Aorta (tissue), 5 donors: ENCODE measurements at places on chromosomes 7 and 10. TPM values are rescaled to one million over a fixed set of nuclear protein-coding genes. Genes with fewer than 3 reads are reported as not detected.

Gene KNDC1
- polyA plus RNA-seq, result 0.05 TPM

Gene C10orf105
- not detected for polyA plus RNA-seq

Gene TET1
- 0.25 TPM for polyA plus RNA-seq

Gene TUBB8
- not detected for polyA plus RNA-seq

Gene ANXA8L1
- polyA plus RNA-seq, result 0.13 TPM

Gene CHAT
- polyA plus RNA-seq, result not detected

Gene GIMAP6
- polyA plus RNA-seq, result 10.3 TPM

Gene FGFBP3
- 1.5 TPM for polyA plus RNA-seq

DNA sequence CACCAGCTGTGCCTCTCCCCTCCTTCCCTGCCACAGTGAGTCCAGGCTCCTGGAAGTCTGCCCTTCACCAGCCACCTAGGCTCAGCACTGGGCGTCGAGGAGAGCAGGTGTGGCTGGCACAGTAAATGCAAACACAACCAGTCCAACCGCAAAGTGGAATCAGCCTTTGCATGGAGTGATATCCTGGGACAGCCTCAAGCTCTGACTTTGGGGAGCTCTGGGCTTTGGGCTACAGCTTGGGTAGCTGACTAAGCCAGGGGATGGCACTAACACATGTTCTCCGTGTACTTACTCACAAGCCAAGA, 312.4 kb downstream of the KCNMA1 start:
- no peaks in the 10 kb centered on the region for H3K27me3 ChIP-seq
- no peaks in the 10 kb centered on the region for H3K36me3 ChIP-seq
- no peaks in the 10 kb centered on the region for H3K4me1 ChIP-seq
- no peak overlapping the region for H3K4me3 ChIP-seq
- H3K27ac ChIP-seq, result no peak overlapping the region

DNA sequence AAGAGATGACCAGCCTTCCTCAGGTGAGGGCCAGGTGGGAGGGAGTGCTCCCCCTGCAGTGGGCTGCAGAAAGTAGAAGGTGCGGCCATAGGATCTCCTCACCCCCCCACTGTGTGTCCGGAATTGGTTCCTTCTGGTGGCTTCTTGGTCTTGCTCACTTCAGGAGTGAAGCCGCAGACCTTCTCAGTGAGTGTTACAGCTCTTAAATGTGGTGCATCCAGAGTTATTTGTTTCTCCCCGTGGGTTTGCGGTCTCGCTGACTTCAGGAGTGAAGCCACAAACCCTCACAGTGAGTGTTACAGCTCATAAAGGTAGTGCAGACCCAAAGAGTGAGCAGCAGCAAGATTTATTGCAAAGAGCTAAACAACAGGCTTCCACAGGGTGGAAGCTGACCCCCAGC, 90.3 kb upstream of the NPS start:
- no peaks in the 10 kb centered on the region for H3K36me3 ChIP-seq
- H3K27me3 ChIP-seq, result no peaks in the 10 kb centered on the region
- no peak overlapping the region for H3K27ac ChIP-seq
- no peak overlapping the region for H3K4me3 ChIP-seq

DNA sequence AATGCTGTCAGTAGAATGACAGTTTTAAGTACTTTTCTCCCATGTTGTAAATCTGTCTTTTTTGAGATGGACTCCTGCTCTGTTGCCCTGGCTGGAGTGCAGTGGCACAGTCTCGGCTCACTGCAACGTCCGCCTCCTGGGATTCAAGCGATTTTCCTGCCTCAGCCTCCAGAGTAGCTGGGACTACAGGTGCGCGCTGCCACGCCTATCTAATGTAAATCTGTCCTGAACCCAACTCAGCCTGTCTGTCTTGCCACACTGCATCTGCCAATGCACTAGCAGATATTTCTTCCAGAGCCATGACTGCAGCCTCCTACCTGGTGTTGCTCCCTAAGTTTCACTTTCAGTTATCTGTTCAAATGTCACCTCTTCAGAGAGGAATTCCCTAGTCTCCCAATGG, 264.1 kb downstream of the PHF14 start:
- H3K4me1 ChIP-seq, result no peaks in the 10 kb centered on the region
- no peak overlapping the region for H3K27ac ChIP-seq
- no peak overlapping the region for H3K4me3 ChIP-seq
- no peak for DNase-seq
- H3K27me3 ChIP-seq, result no peaks in the 10 kb centered on the region

DNA sequence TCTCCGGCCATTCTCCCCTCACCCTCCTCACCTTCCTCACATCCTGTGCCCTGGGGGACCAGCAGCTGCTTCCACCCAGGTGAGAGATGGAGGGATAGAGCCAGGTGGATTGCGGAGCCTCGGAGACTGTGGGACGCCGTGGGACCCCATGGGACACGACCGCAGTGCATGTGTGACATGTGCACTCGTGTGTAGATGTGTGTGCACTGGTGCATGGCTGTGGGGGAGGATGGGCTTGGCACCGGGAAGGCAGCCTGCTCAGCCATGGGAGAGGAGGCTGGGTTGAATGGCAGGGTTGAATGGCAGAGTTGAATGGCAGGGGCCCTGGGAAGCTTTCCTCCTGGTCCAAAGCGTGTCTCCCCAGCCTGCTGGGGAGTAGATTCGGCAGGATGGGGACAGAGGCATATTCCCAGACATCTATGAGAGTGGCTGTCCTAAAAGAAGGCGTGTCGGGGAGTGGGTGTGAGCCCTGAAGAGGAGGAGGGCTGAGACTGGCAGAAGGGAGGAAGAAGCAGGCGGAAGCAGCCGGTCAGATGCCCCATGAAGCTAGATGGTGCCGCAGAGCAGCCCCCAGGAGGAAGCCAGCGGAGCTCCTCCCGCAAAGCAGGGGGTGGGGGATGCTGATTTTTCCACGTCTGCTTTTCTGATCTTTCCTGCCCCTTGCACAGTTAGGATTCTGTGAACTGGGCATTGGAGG, 815 bp downstream of the GIMAP8 start:
- H3K27me3 ChIP-seq, result no peaks in the 10 kb centered on the region
- DNase-seq, result no peak

GRCh38 chr10:13708256-13708990, 121.7 kb downstream of the PRPF18 start:
- no peak overlapping the region for H3K27ac ChIP-seq
- DNase-seq, result no peak
- H3K4me1 ChIP-seq, result no peaks in the 10 kb centered on the region

- H3K36me3 ChIP-seq, result no peaks in the 10 kb centered on the region
- no peaks in the 10 kb centered on the region for H3K4me1 ChIP-seq
- H3K4me3 ChIP-seq, result no peak overlapping the region
Observed at GRCh38 chr10:115665549-115665948, 572.4 kb downstream of the ATRNL1 start.

- no peak for DNase-seq
- H3K4me1 ChIP-seq, result peaks cover 15% of the 10 kb centered on the region
- H3K27ac ChIP-seq, result peak overlapping the region; percentile 98
- H3K27me3 ChIP-seq, result no peaks in the 10 kb centered on the region
Observed at GRCh38 chr10:69332278-69333010, 54.1 kb downstream of the HK1 start.

GRCh38 chr10:21516242-21517131, 9.0 kb downstream of the SKIDA1 start:
- H3K27ac ChIP-seq, result no peak overlapping the region
- H3K36me3 ChIP-seq, result no peaks in the 10 kb centered on the region
- peak; percentile 88 for DNase-seq

GRCh38 chr10:74445493-74445892, 294.5 kb downstream of the ADK start:
- no peak overlapping the region for H3K4me3 ChIP-seq
- no peaks in the 10 kb centered on the region for H3K4me1 ChIP-seq
- no peak overlapping the region for H3K27ac ChIP-seq

DNA sequence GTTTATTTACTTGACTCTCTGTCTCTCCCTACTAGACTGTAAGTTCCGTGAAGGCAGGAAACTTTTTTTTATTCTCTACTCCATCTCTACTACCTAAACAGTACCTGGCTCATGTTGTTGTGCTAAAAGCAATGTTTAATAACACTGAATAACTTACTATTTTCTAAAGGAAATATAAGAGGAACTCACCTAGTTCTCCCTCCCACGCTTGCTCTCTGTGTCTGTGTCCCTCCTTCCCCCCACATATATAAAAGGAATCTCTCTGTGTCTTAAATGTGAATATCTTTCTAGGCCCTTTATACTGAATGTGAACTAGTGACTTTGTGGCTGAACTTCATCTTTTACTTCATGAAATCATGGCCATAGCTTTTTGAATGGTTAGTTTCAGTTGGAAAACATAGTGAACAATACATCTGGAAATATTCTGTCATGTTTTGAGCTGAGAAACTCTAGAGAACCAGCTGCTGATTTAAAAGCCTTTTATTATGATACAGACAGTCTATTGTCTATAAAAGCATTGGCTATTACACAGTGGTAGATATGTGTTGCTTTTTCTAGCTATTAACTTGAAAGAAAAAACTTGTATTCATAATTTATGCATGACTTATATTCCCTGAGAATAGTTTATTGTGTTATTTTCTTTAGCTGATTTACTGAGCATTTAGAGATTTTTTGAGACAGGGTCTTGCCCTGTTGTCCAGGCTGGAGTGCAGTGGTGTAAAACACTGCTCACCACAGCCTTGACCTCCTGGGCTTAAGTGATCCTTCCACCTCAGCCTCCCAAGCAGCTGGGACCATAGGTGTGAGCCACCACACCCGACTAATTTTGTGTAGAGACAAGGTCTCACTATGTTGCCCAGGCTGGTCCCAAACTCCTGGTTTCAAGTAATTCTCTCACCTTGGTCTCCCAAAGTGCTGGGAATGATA, 42.5 kb downstream of the VCL start:
- H3K4me1 ChIP-seq, result no peaks in the 10 kb centered on the region
- H3K4me3 ChIP-seq, result peak overlapping the region; percentile 10
- H3K36me3 ChIP-seq, result peaks cover 2% of the 10 kb centered on the region
- DNase-seq, result no peak

DNA sequence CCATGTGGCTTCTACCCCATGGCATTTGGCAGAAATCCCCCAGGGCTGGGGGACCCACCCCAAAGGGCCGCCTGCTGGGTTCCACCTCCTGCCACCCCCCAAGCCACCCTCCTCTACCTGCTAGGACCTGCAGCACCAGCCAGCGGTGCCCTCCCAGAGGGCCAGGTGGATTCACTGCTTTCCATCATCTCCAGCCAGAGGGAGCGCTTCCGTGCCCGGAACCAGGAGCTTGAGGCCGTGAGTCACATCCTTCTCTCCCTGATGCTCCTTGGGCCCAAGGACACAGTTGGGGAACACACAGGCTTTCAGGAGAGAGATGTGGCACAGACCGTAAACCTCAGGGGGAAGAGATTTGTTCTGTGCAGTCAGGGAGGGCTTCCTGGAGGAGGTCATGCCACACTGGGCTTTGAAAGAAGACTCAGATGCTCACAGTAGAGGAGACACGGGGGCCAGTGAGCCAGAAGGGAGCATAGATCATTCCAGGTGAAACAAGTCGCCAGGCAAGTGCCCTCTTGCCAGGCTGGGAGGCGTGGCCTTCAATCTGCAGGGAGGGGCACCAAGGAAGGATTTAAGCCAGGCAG, 11.5 kb upstream of the SH2B2 start:
- H3K36me3 ChIP-seq, result no peaks in the 10 kb centered on the region
- H3K4me3 ChIP-seq, result no peak overlapping the region

DNA sequence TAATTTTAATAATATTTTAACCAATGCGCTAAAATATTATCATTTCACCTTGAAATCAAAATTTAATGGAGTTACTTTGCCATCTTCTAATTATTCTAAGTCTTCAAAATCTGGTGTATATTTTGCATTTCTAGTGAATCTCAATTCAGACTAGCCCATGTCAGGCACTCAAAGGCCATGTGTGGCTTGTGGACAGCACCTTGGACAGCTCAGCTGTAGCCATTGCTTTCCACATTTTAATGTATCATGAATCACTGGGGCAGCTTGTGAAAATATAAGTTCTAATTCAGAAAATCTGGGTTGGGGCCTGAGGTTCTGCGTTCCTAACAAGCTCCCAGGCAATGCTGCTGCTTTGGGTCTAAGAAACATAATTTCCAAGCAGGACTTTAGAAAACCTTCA, 57.2 kb downstream of the MGAM2 start:
- H3K4me1 ChIP-seq, result no peaks in the 10 kb centered on the region
- no peak overlapping the region for H3K27ac ChIP-seq
- H3K36me3 ChIP-seq, result no peaks in the 10 kb centered on the region
- DNase-seq, result no peak
- H3K4me3 ChIP-seq, result no peak overlapping the region
- no peaks in the 10 kb centered on the region for H3K27me3 ChIP-seq

DNA sequence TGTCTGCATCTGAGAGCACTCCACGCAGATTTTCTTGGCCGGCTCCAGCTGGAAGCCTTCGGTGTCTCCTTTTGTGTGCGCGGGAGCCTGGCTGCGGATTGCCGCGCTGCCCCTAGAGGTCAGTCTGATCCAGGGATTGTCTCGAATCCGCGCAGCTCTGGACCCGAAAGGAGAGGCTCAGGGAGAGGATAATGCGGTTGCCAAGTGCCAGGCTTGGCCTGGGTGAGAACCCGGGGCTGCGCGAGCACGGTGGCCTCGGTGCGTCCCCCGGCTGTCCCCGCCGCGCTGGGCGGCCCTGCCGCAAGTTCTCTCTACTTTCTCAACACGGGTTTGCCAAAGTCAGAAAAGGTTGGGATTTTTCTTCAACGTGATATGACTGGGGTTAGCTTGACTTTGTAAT, 140.9 kb downstream of the ADCYAP1R1 start:
- H3K27me3 ChIP-seq, result no peaks in the 10 kb centered on the region
- H3K4me1 ChIP-seq, result no peaks in the 10 kb centered on the region
- no peak overlapping the region for H3K4me3 ChIP-seq
- peak; percentile 81 for DNase-seq
- H3K36me3 ChIP-seq, result no peaks in the 10 kb centered on the region

DNA sequence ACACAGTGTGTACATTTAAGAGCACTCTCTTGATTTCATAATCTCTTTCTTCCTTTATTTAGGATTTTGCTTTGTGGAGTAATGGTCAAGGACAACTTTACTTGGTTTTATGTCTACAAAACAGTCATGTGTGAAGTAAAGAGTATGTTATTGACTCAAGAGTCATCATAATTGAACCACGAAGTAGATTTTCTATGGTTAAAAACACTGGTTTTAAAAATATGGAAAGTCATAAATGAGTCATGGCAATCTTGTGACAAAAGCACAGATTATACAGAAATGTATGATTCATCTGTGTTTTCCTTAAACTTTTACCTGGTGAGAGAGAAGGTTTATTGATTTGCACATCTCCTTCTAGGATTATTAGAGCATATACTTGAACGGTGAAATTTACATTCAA, 969.7 kb downstream of the GATA3 start:
- DNase-seq, result no peak
- H3K27ac ChIP-seq, result no peak overlapping the region
- no peak overlapping the region for H3K4me3 ChIP-seq
- H3K27me3 ChIP-seq, result no peaks in the 10 kb centered on the region
- H3K4me1 ChIP-seq, result no peaks in the 10 kb centered on the region
- no peaks in the 10 kb centered on the region for H3K36me3 ChIP-seq

- H3K4me1 ChIP-seq, result no peaks in the 10 kb centered on the region
- no peaks in the 10 kb centered on the region for H3K36me3 ChIP-seq
- H3K27ac ChIP-seq, result peak overlapping the region; percentile 7
- H3K4me3 ChIP-seq, result peak overlapping the region; percentile 53
- peak; percentile 95 for DNase-seq
Observed at GRCh38 chr10:72297281-72297804, 23.6 kb downstream of the DDIT4 start.

DNA sequence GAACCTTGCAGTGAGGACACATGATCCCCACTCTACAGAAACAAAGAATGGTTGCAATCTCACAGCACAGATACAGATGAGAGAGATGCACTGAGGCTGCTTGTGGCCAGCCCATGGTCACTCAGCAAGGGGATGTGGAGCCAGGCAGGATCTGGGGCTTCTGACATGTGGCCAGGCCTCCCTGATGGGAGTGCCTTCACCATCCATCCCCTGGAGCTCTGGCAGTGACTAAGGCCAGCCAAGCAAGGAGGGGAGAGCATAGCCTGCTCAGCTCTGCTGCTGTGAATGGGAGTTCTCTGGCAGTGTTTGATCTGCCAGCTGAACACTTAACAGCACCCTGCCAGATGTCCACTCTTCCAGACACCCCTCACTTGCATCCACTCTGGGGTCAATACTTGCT, 19.8 kb downstream of the C10orf71 start:
- no peaks in the 10 kb centered on the region for H3K36me3 ChIP-seq
- no peak overlapping the region for H3K27ac ChIP-seq
- H3K4me3 ChIP-seq, result no peak overlapping the region
- no peaks in the 10 kb centered on the region for H3K4me1 ChIP-seq
